ENCODE measurements at places on chromosomes 12 and 14.
A peak's percentile ranks its signal among the peaks of the same experiment; 100 is the strongest.

DNA sequence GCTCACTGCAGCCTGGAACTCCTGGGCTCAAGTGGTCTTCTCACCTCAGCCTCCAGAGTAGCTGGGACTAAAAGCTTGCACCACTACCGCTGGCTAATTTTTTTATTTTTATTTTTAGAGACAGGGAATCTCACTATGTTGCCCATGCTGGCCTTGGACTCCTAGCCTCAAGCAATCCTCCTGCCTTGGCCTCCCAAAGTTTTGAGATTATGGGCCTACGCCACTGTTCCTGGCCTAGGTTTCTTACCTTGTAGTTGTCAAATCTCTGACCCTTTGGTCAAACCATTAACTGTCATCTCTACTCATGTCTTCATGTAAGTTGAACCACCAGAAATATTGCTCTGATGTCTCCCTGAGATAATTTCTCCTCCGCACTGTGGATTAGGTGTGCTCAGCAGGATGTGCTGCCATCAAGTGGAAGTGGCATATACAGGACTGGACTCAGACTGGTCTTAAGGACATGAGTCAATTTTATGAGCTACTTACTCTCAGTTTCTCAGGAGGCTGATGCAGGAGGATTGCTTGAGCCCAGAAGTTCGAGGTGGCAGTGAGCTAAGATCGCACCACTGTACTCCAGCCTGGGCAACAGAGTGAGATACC lies 28.5 kb downstream of the ACTR6 start:
- no peak for DNase-seq

GRCh38 chr12:28574746-28575592 lies 384.7 kb downstream of the CCDC91 start:
- DNase-seq, result no peak

GRCh38 chr12:131734336-131735152 lies 23.7 kb downstream of the SFSWAP start:
- no peak for DNase-seq

DNA sequence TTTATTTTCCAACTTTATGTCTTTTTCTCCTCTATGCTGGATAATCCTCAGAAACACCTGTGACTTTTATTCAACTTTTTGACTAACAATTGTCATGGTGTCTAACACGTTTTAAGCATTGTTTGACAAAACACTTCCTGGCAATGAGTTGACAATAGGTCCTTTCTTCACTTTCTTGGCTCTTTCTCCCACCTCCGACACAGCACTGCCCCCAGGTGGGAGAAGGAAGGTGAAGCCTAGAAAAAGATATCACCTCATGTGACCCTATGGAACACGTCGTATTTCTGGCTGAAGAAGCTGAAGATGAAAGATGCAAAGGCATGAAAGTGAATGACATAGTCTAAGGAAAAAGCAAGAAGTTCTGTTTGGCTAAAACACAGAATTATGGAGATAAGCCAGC lies 430.0 kb downstream of the ETNK1 start:
- DNase-seq, result no peak

- DNase-seq, result no peak
Observed at GRCh38 chr12:74791365-74791764, 253.7 kb downstream of the ATXN7L3B start.

DNA sequence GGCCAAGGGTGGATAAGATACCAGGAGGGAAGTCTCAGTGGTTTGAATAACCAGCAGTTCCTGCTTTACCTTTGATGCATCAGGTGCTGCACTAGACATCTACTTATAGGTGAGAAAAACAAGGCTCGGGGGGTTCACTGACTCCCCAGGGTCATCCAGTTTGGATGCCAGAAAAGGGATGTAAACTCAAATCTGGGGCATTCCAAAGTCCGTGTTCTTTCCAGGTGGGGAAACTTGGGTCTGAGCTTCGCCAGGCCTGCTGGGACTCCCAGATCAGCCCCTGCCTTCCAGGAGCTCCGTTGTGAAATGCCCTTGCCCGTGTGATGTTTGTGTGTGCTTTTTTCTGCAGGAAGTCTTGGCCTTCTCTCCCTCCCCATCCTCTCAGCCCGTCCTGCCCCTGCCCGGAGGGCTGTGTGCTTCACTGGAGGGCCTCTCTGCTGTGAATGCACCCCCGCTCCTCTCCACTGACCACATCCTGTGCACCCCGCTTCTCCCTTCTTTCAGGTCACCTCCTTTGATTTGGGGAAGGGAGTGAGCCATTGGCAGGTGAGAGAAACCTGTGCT lies 42.1 kb downstream of the TSPAN9 start:
- DNase-seq, result no peak

GRCh38 chr12:124884587-124885438 lies 21.1 kb upstream of the SCARB1 start:
- DNase-seq, result no peak

- no peak for DNase-seq
Observed at GRCh38 chr12:6465467-6466183, 4.9 kb downstream of the VAMP1 start.

GRCh38 chr14:63231766-63232165 lies 27.5 kb downstream of the RHOJ start:
- DNase-seq, result no peak

DNA sequence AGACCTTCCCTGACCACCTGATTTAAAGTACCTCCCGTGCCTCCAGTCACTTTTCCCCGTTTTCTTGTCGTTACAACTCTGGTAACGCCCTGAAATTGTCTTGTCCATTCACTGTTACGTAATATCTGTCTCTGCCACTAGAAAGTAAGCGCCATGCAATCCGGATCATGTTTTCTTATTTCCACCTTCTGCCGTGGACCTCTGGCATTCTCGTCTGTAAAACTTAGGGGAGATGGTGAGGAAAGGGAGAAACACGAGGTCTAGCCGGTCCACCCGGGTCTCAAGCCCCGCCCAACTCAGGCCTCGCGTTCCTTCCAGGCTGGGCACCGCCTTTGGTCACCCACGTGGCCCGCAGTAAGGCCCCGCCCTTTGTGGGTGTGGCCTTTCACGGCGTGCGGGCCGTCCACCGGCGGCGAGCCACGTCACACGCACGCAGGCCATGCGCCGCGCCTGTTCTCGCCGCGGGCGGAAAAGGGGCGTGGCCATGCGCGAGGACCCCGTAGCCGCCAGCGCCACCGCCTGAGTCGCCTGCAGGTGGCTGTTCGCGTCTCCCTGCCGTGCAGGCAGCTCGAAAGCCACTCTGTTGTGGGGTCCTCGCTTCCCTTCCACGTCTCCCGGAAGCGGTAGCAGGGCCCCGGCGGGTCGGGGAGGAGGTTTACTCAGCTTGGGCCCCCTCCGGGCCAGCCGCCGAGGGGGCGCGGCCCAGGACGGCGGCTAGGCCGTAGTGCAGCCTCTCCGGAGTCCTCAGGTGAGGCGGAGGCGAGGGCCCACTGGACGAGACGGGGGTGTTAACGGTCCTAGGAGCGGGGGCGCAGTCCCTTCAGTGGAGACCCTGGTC lies at the start of gene GOLGA5:
TSS of gene GOLGA5 (plus strand) at position 597 of the 838 bp plus-strand sequence. CDS start 3,133 bp downstream, outside the sequence.
- peak; percentile 94 for DNase-seq

DNA sequence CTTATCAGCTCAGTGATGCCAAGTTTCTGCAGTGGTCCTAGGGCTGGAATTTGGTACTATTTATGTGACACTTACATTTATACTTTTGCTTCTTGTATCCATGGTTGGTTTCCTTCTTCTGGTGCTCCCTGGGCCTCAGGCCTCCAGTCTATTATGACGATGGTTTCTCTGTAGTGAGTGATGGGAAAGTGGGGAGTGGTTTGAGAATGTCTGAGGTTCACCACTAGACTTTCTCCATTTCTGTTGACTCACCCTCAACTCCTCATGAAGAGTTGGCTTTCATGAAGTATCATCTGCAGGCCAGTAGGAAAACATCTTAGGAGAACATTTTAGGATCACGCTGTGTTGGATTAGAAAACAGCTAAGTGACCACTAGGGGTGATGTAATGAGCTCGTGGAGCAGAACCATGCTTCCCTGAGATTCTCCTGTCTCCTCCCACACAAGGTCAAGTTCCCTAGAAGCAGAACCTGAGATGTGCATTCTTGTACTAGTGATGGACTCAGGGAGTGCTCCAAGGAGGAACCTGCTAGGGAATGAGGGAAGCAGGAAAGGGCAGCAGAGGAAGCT lies 32.1 kb downstream of the RPH3A start:
- no peak for DNase-seq

- no peak for DNase-seq
Observed at GRCh38 chr14:56027916-56028712, 90.1 kb upstream of the PELI2 start.
